ENCODE measurements at places on chromosomes 16 and 17.

GRCh38 chr17:60601447-60602384 lies 1.7 kb downstream of the PPM1D start:
- no peak for DNase-seq

GRCh38 chr16:66752379-66752778 lies 970 bp upstream of the DYNC1LI2 start:
- DNase-seq: no peak

GRCh38 chr17:31580316-31580705 lies 188.8 kb downstream of the RAB11FIP4 start:
- no peak for DNase-seq

DNA sequence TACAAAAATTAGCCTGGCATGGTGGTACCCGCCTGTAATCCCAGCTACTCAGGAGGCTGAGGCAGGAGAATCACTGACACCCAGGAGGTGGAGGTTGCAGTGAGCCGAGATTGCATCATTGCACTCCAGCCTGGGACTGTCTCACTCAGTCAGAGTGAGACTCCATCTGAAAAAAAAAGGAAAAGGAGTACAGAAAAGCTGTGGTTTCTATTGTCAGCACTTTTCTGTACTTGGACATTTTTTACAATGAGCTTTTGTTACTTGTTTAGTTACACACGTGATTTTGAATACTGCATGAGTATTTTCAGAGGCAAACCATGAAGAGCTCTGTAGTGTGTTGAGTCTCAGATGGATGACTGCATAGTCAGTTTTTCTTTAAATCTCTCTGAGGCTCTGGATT lies 26.3 kb downstream of the ZC3H18 start:
- no peak for DNase-seq

DNA sequence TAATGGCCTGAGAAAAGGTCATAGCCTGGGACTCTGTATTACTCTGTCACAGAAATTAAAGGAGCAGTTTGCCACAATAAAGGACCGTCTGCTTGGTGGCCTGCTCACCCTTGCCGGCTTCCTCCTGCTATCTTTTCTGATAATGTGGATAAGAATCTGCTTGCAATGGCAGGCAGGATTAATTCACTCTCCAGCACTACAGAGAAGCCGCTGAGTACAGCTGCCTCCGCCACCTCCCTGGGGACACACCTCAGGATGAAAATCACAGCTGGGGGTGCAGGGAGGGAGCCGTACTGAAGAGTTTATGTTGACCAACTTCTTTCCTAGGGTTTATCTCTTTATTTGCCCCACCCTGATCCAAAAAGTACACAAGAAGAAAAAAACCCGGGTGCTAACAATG lies 245.9 kb upstream of the RPL38 start:
- no peak for DNase-seq

DNA sequence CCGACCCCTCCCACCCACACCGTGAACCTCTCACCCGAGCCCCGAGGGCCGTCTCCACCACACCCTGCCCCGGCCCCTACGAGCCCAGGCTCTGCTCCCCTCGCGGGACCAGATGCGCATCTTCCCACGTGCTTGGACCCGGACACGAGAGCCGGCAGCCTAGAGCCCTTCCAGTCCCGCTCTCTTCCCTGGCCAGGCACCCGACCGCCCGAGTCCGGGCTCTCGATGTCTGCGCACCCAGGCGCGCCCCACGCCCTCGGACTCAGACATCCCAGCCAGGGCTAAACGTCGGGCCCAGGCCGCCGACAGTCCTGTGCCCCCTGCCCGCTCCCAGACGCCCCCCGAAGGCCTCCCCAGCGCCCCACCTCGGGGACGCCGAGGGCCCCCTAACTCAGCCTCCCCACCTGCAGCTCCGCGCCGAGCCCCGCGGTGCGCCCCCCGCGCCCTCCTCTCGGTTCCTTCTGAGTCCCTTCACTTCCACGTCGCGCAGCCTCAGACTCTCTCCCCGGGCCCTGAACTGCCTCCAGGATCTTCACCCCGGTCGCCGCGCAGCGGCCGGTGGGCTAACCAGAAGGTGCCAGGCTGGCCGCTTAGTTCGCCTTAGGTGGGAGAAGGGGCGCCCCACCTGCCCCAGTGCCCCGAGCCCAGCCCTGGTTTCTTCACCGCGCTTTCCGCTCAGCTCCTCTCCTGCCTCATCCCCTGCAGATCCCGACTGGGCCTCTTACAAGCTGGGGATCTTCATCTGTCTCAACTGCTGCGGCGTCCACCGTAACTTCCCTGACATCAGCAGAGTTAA lies 688 bp downstream of the ADAP2 start:
- DNase-seq: no peak

DNA sequence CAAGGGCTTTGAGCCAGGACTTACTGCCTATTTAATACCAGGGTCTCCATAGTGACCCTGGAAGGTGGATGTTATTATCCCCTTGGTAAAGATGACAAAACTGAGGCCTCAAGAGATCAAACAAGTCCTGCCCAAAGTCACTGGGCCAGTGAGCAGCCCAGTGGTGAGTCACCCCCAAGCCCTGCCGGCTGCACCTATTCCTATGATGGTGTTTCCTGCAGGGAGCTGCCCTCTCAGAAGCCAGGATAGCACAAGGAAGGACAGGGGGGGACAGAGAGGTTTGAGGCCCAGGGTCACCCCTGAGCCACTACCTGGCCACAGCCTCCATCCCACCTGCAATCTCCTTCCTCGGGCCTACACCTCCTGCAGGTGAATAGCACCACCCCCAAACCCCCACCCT lies 90.9 kb downstream of the SDK2 start:
- no peak for DNase-seq

DNA sequence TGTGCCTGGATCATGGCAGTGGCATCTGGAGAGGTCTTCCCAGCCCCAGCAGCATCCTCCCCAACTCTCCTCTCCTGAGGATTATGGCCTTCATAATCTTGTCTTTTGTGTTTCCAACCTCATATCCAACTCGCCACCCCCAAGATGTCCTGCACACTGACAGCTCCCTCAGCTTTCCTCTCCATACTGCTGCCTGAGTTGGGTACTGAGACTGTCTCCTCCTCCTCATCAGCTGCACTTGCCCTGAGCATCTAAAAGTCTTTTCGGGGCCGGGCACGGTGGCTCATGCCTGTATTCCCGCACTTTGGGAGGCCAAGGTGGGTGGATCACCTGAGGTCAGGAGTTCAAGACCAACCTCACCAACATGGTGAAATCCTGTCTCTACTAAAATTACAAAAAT lies 2.0 kb downstream of the CD300LB start:
- no peak for DNase-seq

- DNase-seq: no peak
These were observed 6.6 kb upstream of the PITPNA start for GRCh38 chr17:1568950-1569810.

GRCh38 chr17:73404246-73404645 lies 92.4 kb upstream of the CDC42EP4 start:
- no peak for DNase-seq

DNA sequence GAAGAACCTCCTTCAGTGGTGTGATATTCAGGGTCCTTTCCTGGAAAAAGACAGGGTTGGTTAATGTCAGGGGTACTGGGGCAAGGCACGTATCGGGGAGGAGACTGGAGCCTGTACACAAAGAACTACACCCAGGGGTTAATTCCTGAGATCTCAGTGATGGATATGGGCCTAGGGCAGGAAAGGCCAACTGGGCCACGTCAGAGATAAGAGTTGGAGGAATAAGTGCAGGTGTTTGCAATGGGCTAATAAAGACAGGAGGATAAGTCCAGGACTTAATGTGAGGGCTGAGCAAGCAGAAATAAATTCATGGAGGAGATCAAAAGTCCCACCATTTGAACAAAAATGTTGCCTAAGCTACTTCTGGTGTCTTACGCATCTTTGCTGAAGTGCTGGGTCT lies 10.4 kb upstream of the HERPUD1 start:
- no peak for DNase-seq

DNA sequence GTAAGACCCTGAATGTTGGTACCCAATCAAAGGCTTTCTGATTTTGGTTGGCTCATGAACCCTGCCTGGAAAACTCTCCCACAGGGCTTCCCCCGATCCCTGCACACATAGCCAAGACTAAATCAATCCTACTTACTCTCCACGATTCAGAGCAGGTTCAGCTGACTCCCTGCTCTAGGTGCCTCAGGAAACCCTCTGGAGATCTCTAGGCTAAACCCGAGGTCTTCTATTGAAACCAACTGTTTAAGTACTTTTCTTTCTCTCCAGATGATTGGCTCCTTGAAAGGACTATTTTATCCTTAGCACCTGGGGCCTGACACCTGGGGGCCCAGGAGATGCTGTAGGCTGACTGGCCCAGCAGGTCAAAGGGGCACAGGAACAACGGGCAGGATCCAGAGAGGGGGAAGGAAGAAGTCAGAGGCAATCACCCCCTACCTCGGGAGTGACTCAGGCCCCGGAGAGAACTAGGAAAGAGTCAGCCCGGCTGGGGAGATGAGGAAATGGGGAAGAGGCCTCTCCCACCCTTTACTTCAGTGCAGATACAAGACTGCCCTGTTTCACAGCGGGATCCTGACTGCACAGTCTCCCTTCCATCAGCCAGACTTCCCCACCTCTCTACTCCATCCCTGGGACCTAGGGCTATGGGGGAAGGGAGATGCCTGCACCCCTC lies 2.0 kb downstream of the TBC1D10B start:
- DNase-seq: peak; percentile 30

DNA sequence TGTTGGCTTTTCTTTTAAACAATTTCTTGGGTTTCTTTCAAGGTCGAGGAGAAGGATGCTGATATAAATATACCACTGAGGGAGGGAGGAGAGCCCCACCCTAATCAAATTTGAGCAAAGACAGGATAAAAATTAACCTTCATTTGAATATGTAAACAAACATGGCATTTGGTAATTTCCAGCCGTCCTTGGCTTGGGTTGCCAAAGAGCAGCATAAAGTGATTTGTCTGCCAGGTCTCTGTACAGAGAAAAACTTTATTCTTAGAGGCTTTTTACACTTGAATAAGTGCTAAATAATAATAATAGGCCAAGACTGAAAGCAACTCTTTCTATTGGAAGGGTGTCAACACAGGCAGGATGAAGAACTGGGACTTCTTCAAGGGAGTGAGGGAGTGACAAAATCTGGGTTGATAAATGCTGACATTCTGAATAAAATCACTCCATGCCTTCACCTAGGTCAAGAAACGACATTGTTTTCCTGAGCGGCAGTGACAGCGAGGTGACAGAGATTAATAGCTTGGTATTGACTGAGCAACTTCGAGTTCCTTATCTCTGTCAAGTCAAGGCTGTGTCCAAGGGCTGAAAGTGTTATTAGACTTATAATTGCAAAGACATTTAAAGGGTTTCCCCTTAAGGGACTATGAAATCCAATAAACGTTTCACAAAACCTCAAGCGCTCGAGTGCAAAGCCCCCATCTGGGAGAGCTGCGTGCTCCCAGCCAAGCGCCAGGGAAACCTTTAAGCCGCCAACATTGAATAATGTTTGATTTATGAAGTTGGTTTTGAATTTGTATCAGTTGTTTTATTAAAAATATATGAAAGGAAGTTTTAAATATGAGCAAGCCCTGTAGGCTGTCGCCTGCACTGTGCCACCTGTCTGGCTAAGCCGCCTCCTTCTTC lies 269.5 kb upstream of the N4BP1 start:
- DNase-seq: no peak

DNA sequence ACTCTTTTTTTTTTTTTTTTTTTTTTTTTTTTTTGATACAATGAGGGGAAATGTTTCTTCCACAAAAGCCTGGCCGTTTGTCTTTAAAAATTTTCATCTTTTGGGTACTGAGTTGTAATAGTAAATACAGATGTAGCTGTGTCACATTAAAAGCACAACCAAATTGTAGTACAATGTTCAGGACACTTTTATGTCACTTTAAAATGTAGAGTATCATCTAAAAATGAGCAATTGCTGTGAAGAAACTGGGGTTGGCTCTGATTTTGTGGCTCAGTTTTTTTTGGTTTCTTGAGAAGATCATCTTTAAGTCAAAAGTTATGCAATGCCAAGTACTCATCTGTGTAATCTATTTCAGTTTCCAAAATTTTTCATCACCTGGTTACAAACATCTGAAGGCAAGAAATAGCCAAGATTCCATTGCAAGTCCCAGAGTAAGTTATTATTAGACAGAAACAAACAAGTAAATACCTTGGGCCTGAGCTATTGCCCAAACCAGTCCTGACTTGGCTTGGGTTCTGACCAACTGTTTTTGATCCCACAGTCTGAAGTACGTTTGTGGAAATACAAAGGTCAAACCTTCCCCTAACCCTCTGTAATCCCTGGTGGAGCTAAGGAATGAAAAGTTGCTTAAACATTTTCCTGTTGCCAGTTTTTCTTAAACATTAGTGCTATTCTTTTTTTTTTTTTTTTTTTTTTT lies 717.2 kb downstream of the WWOX start:
- no peak for DNase-seq

DNA sequence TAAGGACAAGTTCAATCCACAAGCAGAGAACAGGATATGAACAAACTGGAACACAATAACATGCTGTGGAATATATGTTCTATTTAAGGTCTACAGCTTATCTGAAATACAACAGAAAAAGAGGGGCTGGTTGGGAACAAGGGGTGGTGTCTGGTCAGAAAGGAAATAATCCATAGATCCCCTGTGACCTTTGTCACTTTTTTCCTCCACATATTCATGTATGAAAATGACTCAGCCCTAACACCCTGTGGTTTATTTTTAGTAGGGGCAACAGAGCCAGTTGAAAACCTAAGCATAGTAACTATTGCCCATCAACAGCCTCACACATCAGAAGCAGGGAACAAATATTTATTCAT lies 12.3 kb upstream of the SPAG9 start:
- DNase-seq: no peak

DNA sequence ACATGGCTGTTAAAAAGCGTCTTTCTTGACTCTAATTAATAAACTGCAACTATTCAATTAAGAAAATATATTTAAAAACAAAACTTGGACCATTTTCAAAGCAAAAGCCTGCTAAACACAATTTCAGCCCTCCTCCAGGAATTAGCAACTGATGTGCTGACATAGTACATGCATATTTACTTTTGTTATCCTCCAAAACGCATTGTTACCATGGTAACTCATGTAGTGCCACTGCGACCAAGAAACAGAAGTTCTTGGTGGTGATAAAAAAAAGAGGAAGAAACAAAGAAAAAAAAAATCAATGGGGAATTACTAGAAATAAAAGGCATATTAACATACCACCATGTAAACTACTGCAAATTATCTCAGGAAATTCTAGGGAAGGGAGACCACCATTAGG lies 793.4 kb upstream of the CDH8 start:
- no peak for DNase-seq

DNA sequence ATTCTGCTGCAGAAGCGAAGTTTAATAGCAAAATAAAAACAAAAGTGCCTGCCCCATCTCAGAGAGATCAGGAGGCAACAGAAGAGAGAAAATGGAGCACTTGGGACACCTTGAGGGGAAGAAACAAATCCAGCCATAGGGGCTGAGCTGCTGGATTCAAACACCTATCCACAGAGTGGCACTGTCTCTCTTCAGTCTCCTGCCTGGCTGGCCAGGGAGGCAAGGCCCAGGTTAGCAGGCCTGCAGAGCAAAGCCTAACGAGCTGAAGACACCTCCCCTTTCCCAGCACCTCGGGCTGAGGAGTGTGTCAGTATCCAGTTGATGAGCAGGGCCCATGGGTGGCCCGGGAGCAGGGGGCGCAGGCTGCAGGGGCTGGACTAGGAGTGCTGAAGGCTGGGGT lies 8.8 kb upstream of the KRT31 start:
- DNase-seq: no peak

All from GF-D8 (cell line).